Glutamatergic neuron (in vitro differentiated cells): ENCODE measurements at places on chromosomes 5 and 9. TPM values are rescaled to one million over a fixed set of nuclear protein-coding genes. Genes with fewer than 3 reads are reported as not detected.

DNA sequence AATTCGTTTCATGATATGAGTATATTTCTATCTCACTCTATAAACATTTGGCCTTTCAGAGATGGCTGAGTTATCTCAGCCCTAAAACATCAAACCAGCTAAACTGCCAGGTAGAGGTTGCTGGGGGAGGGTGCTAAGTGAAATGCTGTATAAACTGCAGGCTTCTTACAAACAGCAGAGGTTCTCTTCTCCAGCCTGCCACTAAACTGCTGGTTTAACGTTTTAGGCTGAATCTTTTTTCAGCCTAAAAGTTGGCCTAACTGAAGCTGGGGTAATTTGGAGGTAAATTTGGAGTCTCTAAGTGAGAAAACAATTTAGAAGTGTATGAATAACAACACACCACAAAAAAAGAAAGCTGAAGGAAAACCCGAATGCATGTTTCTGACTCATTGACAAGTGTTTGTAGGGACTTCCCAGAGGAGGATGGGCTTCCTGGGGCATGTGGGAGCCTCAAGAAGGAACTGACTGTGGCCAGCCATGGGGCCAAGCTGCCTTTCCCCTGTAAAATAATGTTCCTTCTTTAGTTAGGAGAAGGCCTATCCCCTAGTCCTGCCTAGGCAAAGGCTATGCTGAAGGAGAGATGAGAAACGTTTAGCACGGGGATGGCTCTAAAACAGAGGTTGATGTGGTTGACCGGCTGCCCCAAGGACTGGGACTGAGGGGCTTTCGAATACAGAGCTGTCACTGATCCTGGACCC is 44.3 kb downstream of the SLC28A3 start:
- no peak for DNase-seq

GRCh38 chr5:119255571-119256356 is 100.1 kb upstream of the TNFAIP8 start:
- no peak for DNase-seq

GRCh38 chr5:146218168-146218567 is 14.8 kb downstream of the RBM27 start:
- DNase-seq, result no peak

DNA sequence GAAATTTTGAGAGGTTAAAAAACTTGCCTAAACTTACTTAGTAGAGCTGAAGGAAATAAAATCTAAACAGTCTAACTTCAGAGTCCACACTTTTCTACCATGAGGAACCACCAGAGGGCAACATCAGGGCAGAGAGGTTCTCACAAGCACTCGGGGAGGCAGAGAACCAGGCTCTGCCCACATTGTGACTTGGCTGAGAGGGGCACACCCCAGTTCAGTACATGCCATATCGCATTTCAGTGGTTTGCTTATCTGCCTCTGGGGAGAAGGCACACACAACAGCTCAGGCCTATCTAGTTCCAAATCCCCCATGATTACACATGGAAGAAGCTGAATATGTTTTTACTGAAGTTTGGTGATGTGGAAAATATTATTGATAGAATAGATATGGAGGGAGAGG is 49.2 kb downstream of the EQTN start:
- peak; percentile 32 for DNase-seq

DNA sequence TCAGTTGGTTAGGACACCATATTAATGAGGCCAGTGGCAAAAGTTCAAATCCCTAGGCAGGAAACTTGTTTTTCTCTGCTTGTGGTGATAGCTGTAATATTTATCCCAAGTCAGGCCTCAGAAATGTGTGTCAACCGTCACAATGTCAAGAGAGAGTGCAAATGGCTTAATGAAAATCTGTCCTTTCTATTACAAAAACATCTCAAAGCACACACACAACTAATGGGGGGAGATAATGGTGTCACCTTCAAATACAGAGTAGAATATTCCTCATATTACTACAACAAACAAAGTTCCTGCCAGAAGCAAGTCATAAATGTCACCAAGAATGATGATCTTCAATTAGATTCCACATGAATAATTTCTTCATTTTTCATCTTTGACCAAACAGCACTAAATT is 127.2 kb upstream of the MARCHF11 start:
- no peak for DNase-seq

Gene IRGM
- total RNA-seq, result not detected

GRCh38 chr9:121744002-121744686 is 92.7 kb downstream of the DAB2IP start:
- peak; percentile 67 for DNase-seq

DNA sequence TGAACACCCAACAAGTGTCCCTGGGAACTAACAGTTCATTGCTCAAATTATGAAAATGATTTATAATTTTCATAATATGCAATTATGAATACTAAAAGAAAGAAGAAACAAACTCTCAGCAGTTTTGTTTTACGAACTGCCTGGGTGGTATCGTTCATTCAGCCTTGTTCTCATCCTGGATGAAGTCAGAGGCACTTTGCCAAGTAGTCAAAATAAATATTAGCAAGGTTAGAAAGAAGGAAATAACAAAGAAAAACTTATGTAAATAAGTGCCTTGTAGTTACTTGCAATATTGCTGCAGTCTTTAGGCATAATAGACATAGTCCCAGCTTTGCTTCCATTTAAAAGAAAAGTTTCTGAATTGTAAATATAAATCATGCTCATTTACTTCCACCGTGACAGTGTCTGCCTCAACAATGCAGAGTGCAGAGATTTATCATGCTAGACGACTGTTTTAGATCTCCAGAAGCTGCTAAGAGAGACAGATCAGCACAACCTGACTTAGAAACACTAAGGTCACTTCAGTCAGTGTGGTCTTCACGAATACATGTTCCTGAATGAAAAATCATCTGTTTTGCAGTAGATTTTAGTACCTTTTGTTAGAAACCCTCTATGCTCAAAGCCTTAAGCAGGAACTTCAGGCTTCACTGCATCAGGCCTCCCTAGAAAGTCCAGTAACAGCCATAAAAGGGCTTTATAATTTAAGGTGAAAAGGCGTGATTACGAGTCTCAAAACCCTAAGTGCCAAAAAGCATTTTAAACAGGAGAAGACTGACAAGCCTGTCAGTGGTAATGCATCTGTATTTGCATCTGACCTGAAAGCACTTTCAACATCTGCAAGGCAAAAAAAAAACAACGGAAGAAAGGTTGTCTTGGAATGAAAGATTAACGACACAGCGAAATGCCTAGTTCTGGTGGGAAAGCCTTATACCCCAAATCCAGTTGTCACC is 92.1 kb downstream of the TMEM167A start:
- DNase-seq, result no peak

DNA sequence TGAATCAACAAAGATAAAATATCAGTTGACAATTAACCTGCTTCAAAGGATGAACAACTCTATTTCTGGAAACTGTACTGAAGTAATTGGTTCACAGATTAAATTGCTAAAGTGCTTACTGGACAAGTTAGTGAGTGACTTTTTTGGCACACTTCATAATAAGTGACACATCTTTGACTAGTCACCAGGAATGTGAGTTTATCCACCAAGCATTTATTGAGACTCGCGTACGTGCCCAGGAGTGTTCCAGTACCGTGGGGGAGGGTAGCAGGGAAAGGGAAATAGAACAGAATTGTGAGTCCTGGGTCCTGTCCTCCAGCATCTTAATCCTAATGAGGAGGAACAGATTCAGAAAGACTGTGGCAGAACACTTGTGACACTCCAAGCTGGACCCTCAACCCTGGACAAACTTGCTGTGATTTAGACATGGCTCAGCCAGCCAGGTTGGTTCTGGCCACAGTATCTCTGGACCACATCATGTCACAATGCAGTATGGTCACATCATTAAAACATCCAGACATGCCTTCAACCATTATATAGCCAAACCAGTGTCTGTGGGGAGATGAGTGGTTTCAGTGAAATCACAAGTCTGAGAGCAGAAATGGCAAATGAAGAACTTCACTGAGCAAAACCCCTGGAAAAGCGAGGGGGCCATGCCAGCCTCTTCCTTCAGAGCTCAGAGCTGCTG is 623.1 kb downstream of the BNC2 start:
- DNase-seq, result no peak

DNA sequence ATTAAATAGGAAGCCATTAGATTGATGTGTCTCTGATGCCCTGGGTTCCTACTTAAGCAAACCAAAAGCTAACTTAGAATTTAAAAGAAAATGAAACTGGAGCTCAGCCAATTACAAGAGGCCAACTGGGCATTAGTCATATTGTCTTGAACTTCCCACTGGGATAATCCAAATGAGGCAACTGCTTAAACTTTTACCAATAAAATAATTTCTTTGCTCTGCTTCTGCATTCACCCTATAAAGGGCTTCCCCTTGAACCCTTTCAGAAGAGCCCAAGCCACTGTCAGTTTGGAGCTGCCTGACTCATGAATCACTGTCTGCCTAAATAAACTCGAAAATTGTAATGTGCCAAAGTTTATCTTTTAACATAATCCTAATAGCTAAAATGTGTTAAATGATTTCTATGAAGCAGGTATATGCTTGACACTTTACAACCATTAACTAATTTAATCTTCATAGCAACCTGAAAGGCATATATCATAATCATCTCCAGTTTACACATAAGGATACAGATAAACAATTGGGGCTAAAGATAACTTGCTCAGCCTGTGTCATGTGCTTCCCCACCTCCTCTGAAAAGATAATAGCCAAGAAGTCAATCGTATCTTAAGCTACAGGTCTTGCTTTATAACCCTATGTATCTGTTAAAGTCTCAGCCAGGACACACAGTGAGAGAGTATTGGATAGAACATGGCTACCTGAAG is 11.5 kb downstream of the GPR150 start:
- no peak for DNase-seq

GRCh38 chr9:134229466-134230091 is 65.2 kb upstream of the RNU6ATAC start:
- DNase-seq, result no peak

DNA sequence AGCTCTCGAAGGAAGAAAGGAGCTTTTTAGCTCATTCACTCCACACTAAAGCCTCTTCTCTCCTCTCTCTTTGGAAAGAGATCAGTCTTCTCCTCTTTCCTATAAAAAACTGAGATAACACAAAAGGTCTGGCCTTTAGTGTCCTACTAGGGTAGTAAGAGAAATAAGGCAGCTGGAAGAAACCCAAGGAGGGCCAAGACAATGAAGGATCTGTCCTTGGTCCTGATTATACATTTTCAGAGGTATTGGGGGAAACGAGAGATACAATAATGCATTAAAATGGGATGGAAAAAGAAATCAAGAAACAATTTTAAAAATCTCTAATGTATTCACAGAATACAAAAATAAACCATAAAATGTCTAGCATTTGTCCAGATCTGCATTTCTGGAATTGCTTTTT is 184.0 kb downstream of the SLF1 start:
- no peak for DNase-seq

DNA sequence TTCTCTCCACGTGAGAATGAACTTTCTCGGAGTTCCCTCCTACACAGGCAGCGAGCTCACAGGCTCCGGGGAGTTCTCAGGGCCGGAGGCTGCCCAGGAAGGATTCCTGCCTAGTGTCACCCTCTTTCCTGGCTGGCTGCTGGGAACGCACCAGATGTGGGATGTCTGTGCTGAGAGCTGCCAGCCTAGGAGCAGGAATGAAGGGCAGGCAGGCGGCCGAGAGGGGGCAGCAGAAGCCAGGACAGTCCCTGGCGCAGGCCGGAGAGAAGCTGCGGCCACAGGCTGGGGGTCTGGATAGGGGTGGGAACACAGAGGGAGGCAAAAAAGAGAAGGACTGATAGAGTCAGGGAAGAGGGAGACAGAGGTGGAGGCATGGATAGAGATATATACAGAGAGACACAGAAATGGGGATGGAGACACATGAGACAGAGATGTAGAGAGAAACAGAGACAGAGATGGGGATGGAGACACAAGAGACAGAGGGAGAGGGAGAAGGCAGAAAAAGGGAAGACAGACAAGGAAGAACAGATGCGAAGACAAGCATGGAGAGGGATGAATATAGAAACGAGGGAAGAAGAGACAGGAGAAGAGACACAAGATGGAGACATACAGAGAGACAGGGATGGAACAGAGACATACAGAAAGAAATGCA is 25.3 kb upstream of the ENHO start:
- peak; percentile 94 for DNase-seq

Gene GDA
- 1.2 TPM for total RNA-seq

Gene ARID3C
- not detected for total RNA-seq

Gene SKP2
- 47.8 TPM for total RNA-seq

DNA sequence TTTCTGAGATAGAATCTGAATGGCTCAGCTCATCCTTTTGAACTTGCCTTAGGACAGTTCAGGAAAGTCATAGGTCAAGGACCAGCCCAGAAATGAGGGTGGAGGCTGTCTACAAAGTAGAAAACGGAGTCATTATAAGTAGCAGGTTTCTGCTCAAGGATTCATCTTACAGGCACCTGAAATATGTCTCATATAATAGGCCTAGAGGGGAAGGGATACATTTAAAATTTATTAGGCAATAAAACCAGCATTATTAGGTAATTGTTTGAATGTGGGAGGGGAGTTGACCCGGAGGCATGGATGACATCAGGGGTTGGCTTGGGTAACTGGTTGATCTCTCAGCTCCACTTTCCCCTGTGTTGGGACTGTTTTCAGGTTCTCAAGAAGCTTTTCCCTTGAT is 11.9 kb upstream of the GALNT10 start:
- no peak for DNase-seq

DNA sequence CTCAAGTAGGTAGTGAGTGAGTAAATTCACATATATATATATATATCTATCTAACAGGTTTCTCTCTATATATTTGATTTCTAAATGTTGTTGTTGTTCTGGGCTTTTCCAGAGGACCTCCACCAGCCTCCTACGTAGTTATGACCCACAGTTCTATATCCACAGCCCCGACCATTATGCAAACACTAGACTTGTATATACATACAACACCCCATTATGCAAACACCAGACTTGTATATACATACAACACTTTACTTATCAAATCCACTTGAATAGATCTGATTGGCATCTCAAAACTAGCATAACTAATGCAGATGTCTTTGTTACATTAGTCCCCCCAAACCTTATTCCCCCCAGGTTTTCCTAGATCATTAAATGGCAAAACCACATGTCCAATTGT is 108.7 kb downstream of the JAKMIP2 start:
- no peak for DNase-seq

DNA sequence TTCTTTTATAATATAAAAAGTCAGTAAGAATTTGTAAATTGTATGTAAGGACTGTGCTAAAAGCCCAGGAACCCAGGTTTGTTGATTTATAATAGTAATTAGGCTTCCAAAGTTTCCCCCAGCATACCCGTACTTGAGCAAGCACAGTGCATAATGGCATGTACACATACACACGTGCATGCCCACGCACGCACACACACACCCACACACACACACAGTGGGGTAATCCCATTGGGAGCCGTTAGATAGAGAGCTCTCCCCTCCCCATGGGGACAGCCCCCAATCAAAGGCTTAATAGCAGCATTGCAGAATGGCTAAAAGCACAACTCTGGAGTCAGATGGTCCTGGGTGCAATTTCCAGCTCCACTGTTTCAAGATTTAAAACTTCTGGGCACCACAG is 319.7 kb upstream of the RFX3 start:
- DNase-seq, result no peak

DNA sequence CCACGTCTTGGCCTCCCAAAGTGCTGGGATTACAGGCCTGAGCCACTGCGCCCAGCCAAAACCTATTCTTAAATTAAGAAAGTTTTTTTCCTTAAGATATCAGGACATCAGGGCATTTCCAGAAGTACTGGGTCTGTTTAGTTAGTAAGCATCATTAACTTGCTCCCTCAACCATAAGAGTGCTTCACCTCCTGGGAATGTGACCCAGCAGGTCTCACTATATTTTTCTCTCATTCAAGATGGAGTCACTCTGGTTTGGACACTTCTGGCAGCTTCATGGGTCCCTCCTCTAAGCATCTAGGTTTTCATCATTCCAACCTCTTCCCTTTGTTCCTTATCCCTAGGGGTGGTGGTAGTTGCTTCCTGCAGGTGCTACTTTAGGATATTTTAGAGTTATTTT is 10.3 kb upstream of the BRD3OS start:
- DNase-seq, result no peak

- DNase-seq, result no peak
Measured at GRCh38 chr5:92330365-92330764, 947.2 kb upstream of the ARRDC3 start.

Gene CKMT2
- 0.81 TPM for total RNA-seq
